ENCODE measurements at places on chromosomes 2 and 18.
A peak's percentile ranks its signal among the peaks of the same experiment; 100 is the strongest.

DNA sequence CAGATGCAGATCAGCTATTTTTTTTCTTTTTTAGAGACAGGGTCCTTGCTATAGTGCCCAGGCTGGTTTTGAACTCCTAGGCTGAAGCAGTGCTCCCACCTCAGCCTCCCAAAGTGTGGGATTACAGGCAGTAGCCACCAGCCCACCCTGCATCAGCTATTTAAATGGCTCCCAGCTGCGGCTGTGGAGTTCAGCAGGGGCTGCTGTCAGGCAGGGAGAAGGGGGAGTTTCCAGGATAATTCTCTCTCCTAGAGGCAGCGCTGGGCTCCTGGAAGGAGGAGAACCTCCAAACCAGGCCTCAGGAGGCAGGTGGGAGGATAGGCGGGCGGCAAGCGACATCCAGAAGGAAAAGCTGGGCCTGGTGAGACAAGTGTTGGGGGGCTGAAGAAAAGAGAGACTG, 65.7 kb downstream of the ACTR2 start:
- DNase-seq, result no peak

- no peak for DNase-seq
Observed at GRCh38 chr2:234980451-234981187, 28.8 kb downstream of the SH3BP4 start.

- no peak for DNase-seq
Observed at GRCh38 chr18:57149531-57149930, 2.6 kb downstream of the BOD1L2 start.

DNA sequence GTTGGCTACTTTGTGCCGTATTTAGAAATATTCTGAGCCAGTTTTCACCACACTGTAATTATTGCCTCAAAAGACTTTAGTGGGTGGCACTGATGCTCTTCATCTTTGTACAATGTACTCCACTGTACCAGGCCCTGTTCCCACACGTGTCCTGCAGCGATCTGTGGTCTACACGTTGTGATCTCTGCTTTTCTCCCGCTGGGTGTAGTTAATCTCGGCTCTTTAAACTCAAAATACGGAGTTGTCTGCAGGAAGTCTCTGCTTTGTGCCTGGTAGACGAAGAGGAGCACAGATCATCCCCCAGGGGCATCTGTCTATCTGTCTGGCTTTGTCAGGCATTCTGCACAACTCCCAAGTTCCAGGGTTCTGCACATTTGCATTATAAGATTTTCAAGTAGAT, 12.1 kb upstream of the GREB1 start:
- DNase-seq, result no peak

DNA sequence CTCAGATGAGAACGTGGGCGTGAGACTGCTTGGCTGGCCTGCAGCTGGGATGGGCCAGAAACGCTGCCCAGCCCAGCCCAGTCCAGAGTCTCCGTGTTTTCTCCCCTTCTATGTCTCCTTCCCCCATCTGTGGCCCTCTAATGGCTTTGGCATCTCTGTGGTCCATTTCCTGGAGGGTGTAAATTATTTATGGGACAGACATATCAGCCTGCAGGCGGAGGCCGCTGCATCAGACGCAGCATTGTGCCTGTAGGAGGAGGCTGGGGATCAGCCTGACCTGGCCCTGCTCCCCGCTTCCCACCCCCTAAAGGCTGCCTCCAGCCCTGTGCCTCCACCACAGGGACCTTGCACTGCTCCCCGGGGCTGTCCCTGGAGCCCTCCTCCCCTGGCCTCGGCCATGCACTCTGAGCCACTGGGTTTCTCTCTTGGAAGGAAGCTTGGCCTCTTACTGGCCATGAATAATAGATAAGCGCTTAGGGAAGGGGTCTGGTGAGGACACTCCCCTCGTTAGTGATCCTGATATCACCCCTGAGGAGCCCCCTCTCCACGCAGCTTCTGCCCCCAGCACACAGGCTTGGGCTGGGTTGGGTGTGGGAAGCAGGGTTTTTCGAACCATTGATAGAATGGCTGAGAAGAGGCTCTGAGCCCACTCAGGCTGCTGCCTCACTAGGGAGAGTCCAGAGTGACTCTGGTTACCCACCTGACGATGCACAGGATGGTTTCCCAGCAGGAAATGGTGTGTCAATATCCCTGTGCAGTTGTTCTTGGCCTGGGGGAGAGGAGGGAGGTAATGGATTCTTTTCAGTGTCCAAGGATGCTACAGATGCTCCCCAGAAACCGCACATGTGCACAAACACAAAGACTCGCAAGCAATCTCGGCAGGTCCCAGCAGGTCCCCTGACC, 185.5 kb downstream of the MYCN start:
- no peak for DNase-seq

DNA sequence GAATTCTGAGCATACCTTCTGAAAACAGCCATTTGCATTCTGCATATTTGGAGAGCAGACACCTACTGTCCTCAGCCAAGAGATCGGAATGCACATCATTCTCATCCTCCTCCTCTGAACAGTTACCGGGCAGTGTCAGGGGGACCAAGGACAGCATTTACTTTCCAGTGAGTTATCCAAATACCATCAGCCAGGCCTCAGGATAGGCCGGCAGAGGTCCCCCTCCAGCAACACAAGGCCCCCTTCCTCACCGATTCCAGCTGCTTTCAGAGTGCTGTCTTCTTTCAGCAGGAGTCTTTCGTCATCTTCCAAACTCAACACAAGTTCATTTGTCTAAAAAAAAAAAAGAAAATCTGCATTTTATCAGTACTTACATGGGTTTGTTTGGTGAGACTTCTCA, 55.3 kb downstream of the C2orf76 start:
- DNase-seq, result no peak

DNA sequence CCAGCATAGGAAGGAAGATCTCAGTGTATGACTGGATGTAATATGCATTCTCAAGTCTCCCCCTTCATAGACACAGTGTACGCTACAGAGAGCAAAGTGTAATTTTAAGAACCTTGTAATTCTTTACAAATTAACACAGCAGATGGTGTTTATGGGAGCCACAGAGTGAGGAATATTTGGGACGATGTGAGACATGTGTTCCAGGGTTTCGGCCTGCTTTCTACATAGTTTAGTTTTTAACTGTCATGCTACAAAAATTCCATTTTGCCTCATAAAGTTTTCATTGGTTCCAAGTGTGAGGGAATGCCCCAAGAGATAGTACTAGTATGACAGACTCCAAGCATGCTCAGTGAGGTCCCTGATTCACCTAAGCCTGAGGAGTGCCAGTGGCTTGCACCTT, 76.2 kb upstream of the LRRTM1 start:
- peak; percentile 67 for DNase-seq

GRCh38 chr2:237256887-237257286, 157.1 kb downstream of the COL6A3 start:
- peak; percentile 86 for DNase-seq

- DNase-seq, result no peak
Observed at GRCh38 chr2:70580352-70580751, 26.7 kb upstream of the TGFA start.

GRCh38 chr2:68877079-68877772, 6.0 kb upstream of the BMP10 start:
- no peak for DNase-seq

- no peak for DNase-seq
Observed at GRCh38 chr2:24021122-24021998, 11.5 kb downstream of the MFSD2B start.

- DNase-seq, result no peak
Observed at GRCh38 chr2:103784261-103784660, 1022.4 kb downstream of the TMEM182 start.

DNA sequence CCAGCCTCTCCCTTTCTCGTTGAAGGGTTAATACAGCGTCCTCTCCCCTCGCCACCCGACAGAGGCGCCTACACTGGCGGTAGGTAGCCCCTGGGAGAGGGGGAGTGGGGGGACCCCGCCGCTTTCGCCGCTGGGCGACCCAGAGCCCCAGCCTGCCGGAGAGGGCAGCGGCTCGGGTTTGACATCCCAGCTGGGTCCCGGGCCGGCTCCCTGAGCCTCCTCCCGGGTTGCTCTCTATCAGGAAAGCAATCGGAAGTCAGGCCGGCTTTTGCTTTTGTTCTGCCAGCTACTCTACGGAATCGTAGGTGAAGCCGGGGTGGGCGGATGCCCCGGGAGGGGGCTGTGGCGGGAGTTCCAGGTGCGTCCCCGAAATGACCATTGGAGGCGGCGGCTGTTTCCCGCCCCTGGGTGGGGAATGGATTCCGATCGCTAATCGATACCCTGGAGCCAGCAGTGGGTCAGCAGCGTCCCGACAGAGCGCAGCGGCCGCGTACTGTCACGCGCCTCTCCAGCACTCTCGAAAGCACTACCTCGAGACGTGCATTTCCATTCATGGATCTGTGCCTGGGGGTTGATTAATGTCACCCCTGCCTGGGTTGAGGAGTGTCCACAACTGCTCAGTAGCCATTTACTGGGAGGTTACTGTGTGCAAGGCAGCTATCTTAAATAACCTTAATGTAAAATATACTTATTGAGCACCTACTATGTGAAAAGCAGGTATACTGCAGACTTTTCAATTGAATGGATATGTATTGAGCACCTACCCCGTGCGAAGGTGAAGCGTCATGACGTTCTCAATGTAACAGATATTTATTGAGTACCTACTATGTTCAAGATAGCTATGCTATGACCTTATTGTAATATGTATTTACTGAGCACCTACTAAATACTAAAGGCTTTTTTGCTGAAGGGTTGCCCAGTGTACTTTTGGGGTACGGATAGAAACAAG, 1.1 kb downstream of the MAPK4 start:
- DNase-seq, result no peak

DNA sequence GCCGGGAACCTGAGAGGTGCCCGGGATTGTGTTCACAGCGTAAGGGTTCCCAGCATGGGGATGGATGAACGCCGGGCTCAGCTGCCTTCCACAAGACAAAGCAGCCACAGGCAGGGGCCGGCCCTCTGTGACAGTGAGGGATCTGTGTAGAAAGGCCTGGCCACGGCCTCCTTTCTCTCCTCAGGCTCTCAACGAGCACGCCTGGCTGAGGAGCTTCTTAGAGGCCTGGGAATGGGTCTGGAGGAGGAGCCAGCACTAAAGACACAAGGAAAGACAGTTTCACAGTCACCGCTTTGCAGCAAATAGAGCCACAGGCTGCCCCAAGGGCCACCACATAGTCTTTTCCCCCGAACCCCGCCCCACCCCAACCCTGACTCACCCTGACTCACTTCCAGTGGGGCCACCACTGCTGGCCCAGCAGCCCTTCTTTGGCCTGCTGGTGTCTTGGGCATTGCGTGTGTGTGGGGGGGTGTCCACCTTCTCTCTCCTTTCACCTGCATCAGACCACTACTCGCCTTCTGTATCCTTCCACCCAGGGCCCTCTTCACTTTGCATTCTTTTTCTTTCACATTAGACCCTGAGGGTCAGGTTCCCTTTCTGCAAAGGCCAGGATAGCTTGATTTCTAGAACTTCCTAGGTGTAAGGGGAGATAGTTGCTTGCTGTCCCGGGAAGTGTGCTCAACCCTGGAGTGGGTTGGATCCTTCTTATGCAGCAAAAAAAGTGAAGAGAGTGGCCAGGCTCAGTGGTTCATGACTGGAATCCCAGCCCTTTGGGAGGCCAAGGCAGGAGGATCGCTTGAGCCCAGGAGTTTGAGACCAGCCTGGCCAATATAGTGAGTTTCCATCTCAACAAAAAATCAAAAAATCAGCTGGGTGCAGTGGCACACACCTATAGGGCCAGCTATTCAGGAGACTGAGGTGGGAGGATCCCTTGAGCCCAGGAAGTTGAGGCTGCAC, 19.3 kb upstream of the HPCAL1 start:
- DNase-seq, result peak; percentile 74

DNA sequence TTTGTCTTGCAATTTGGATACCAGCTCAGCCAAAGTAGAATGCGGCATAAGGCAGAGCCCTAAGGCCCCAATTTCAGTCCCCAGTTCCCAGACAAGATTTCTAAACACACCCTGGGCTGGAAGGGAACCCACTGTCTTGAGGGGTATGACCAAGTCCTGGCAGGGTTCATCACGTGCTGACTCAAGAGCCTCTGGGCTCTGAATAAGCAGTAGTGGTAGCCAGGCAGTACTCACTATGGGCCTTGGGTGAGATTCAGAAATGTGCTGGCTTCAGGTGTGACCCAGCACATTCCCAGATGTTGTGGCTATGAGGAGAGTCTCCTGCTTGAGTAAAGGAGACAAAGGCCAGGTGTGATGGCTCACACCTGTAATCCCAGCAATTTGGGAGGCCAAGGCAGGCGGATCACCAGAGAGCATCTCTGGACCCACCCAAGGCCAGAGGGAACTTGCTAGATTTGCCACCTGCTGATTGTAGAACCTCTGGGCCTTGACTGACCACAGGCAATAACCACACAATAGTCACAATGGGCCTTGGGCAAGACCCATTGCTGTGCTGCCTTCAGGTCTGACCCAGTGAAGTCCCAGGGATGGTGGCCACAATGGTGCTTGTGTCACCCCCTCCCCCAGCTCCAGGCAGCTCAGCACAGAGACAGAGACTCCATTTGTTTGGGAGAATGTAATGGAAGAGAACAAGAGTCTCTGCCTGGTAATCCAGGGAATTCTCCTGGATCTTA, 74.9 kb downstream of the ATL2 start:
- DNase-seq, result no peak

DNA sequence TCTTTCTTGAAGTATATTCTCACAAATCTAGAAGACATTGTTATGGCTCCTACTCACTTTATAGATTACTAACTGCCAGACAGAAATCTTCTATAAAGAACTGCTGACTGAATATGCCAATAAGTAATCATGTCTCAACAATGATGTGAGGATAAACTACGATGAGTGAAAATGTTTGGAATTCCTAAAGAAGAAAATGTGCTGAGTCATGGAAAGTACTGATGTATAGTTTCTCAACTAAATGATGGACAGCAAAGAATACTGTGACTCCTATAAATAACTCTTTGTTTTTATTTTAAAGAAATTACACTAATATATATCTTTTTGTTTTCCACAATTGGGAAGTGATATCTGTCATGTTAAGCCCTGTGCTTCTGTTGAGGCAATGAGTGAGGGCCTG, 232.9 kb downstream of the LNPK start:
- peak; percentile 32 for DNase-seq

- no peak for DNase-seq
Observed at GRCh38 chr2:75621228-75621627, 25.4 kb upstream of the MRPL19 start.
